ENCODE measurements at places on chromosomes 16 and 17.

GRCh38 chr17:13862346-13862745, 207.0 kb upstream of the COX10 start:
- peak; percentile 5 for DNase-seq

- peak; percentile 75 for DNase-seq
These were observed at the start of gene EFTUD2 for GRCh38 chr17:44899074-44899782. EFTUD2 (minus strand) TSS chr17:44899445; CDS start chr17:44894521, 4,924 bp downstream.

DNA sequence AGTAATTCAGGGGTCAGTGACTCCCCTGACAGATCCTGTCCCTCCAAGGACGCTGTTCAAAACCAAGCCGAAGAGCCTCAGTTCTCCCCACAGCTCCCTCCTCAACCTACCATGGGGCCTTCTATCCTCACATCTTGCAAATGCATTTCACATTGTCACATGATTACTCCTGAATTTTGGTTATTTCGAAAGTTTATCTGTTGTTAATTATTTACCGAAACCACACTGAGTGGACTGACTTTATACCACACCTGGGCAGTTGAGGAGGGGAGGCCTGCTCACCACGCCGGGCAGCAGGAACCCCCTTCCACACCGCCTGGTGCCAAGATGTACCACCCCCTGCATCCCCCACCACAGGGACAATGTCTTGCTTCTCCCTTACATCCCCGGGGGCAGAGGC, 4.7 kb downstream of the TIMP2 start:
- no peak for DNase-seq

- DNase-seq = no peak
These were observed 231.1 kb downstream of the UTP18 start for GRCh38 chr17:51491416-51491815.

DNA sequence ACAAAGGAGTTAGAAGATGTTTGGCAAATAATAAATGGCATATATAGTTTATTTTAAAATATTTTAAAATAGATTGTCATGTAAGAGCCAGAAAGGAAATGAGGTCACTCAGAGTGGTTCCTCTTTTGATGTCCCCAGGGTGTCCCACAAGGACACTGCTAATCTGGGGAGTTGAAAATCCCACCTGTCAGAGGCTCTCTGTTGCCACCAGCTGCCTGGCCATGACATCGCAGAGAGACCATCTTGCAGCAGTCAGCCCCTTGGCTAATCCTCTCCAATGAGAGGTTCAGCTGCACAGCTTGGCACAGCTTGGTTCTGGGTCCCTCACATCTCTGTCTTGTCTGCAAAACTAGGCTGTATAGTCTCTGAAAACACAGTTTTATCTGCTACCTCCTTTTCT, 11.0 kb upstream of the RBFOX1 start:
- no peak for DNase-seq

DNA sequence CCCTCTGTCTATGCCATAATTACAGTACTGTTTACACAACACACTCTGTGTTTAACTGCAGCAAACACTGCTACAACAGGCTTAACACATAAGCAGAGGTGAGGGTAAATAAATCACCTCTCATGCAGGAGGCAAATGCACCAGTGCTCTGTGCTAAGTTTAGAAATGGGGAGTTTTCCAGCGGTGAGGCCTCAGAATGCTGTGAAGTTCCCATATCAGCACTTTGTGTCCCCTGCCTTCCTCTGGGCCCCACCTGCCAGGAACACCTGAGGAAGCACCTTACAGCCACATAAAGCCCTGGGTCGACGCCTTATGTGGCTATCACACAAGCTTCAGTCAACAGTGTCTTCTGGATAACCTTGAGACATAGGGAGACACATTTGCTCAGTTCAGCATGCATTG, 304.5 kb downstream of the HAPSTR1 start:
- no peak for DNase-seq

DNA sequence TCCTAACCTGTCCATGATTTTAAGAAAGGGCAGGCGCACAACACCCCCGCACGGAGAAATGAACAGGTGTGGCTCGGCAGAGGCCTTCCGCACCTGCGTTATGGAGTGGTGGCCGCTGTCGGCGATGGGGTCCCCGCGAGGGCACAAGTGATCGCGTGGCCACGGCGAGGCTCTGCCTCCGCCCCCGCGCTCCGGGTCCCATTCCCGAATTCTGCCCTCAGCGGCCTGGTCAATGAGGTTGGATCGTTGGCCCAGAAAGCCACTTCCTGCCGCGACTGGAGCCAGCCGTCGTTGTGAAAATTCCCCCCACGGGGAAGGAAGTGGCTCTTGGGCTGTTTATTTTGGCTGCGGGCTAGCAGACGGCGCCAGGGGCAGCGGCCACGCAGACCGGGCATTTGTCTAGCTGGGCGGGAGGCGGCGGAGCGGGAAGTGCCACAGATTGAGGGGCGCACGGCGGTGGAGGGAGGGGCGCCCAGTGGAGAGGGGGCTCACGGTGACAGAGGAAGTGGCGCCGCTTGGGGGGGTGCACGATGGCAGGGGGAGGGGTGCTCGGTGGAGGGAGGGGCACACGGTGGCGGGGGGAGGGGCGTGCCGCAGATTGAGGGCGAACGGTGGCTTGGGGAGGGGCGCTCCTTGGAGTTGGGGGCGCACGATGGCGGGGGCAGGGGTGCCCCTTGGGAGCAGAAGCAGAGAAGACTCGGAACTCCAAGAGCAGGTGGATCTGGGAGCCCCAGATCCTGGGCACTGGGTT, 25.0 kb downstream of the MRC2 start:
- DNase-seq = peak; percentile 74

- DNase-seq = no peak
These were observed 5.7 kb downstream of the FN3K start for GRCh38 chr17:82740906-82741759.

DNA sequence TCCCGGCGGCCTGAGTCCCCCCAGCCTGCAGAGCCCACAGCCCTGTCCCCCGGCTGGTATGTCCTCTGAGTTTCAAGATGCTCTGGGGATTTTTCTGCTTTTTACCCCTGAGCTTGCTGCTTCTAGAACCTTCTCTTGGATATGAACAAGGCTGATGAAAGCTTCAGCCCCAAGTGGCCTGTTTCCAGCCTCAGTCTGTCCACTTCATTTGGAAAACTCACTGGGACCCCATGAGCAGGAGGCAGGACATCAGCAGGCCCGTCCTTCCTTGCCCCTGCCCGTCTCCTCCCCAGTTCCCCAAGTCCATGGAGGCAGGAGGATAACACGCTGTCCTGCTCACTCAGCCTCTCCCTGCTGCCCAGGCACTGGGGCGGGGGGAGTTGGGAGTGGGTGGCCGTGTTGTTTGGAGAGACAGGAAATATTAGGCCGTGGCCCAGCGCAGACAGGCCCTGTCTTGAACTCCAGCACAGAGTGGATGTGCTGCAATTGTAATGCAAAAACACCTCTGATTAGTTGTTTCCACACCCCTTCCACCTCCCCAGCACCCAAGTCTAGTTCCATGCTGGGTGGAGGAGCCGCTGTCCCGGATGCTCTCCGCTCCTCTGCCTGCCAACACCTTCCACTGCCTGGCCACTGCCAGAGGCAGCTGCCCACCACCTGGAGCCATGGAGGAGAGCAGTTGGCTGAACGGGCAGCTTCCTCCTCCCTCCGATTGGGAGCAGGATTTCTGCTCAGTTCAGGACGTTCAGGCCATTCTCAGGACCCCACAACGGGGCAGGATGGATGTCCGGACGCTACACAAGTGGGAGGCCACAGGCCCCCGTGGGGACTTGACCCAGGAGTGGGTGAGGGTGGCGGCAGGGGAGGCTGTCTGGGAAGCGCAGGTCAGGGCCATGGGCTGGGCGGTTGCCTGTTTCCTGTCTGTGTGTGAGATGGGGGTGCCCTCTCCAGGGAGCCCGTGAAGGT, 216.9 kb upstream of the GSE1 start:
- no peak for DNase-seq

DNA sequence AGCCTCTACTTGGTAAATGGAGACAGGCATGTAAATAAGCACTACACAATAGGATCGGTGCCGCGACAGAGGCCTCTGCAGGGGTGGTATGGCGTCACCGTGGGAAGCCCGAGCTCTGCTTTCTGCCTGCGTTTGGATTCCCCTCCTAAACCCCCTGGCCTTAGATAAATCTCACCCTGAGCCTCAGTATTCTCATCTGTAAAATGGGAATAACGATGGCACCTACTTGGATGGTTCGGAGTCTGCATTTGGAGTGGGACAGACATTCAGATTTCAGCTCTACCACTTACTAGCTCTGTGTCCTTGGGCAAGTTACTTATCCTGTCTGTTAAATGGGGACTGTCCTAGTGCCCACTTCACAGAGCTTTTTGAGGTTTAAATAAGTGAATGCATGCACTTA, 42.8 kb upstream of the TNRC6A start:
- DNase-seq = no peak

DNA sequence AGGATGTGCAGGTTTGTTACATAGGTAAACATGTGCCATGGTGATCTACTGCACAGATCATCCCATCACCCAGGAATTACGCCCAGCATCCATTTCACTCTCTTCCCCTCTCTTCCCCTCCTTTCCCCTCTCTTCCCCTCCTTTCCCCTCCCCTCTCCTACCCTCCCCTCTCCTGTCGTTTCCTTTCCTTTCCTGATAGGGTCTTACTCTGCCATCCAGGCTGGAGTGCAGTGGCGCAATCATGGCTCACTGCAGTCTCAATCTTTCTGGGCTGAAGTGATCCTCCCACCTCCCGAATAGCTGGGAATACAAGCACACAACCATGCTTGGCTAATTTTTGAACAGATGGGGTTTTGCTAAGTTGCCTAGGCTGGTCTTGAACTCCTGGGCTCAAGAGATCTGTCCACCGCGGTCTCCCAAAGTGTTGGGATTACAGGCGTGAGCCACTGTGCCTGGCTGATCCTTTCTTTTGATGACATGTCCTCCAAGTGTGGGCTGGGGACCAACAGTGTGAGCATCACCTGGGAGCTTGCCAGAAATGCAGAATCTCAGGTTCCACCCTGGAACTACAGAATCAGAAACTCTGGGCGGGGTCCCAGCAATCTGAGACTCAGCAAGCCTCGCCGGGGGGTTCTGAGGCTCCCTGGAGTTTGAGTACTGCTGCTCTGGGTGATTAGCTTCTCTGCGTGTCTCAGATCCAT, 10.8 kb downstream of the ATP2C2 start:
- DNase-seq = no peak

- DNase-seq = no peak
These were observed 17.9 kb upstream of the UBE2I start for GRCh38 chr16:1291576-1291974.

- DNase-seq = no peak
These were observed 478.0 kb downstream of the SLC39A11 start for GRCh38 chr17:72614476-72614870.

GRCh38 chr17:34141590-34141989, 113.5 kb upstream of the CCL2 start:
- DNase-seq = no peak

DNA sequence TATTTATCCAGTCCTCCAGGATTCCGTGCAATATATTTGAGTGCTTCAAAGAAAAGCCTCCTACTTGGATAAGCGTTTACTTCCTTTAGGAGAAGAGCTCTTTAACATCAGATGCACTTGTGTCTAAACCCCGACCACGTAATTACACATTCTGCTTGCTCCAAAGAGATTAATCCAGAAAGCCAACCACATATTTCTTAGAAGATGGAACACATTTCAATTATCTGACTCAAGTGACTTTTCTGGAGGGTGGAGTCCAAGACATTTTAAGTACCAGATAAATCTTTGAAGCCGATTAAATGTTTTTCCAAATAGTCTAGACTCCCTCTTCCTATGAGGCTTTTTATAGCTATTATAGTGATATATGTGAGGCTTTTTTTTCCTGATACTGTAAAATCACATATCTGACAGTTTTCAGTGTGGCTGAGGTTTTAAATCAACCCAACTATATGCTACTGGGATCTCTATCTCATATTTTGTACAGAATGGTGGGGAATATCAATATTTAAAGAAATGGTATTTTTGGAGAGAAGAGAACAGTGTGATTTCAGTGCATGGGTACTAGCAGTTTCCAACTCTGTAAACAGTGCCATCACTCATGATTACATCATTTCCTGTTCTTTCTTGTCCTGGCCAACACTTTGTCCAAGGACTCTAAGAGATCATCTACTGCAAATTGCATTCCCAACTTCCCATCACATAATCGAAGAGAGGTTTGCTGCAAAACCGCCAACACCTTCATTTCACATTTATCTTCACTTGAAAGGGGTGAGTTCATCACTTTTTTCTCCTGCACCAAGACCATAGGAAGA, 192.4 kb upstream of the HSBP1 start:
- DNase-seq = no peak

DNA sequence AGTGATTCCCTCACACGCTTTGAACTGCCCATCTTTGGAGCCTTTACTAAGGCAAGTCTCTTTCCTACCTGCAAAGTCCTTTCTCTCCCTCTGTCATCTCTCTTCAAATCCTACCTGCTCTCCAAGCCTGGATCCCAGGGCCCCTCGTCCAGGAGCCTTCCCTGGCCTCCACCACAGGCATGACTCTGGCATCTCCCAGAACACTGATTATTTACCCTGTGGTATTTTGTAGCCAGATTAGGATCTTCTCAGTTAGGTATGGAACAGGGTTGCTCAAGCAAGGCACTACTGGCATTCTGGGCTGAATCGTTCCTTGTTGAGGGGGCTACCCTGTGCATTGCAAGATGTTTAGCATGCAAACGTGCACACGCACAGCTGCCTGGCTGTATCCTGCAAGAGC, 31.9 kb upstream of the POLR3E start:
- DNase-seq = no peak

DNA sequence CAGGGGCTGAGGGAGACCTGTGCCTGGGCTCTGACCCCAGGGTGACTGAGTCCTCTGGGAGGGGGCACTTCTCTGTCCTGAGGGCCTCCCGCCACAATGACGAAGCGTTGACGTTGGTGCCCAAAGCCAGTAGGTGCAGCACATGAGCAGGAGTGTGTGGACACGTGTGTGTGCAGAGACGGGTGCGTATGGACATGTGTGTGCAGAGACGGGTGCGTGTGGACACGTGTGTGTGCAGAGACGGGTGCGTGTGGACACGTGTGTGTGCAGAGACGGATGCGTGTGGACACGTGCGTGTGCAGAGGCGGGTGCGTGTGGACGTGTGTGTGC, 726 bp upstream of the CD7 start:
- no peak for DNase-seq

DNA sequence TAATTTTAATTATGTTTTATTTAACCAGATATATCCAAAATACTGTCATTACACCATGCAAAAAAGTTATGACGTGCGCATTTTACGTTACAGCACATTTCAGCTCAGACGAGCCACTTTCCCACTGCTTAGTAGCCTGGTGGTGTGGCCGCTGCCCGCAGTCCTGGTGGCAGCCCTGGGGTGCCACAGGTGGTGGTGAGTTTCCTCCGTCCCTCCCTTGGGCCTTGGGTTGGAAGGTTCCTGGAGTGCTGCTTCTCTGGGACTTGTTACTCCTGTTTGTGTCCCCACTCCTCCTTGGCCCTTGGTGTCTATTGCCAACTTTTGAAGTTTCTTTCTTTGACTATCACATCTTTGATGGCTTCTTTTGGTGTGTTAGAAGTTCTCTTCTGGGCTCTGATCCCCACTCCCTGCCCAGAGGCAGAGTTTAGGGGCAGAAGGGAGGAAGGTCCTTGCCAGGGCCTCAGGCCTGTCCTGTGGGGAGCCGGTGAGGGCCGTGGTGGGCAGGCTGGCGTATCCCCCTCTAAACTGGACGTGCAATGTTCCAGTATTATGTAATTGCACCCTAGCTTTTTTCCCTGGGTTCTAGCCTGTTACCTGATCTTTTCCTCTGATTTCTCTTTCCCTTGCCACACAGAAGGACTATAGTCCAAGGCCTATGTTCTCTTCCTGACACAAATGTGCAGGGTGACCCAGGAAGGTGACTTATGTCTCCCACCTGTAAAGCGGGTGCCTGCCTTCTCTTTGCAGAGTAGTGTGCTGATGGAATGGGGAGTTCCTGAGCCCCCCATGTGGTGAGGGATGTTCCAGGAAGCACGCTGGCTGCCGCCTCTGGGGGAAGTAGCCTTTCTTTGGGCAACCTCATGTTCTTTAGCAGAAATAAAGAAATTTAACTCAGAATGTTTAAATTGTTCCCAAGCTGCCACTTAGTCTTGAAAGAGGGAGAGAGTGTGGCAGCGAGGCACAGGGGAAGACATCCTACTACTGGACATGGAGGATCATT, 8.4 kb downstream of the MPRIP start:
- no peak for DNase-seq
